ENCODE measurements at places on chromosomes 5 and 9.
A peak's percentile ranks its signal among the peaks of the same experiment; 100 is the strongest.

GRCh38 chr5:88681211-88681803 is 201.7 kb downstream of the MEF2C start:
- DNase-seq: no peak

DNA sequence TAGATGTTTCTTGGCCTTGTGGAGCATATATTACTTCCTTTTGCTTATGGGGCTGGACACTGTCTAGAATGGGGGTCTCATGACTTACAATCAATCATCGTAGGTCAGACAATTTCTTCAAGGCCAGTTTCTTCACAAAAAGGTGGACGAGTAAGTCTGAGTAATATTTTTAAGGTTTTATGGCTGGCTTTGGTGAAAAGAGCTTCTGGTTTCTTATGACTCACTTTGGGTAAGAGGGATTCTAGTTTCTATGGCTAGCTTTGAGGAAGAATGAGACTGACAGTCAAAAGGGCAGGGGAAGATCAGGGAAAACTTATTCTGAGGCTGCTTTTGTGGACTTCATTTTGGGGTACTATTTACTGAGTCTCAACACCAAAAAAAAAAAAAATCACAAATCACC is 2067.2 kb upstream of the C9orf72 start:
- DNase-seq: no peak

GRCh38 chr9:35179347-35180280 is 17.8 kb downstream of the UNC13B start:
- DNase-seq: no peak

- peak; percentile 92 for DNase-seq
Observed at GRCh38 chr5:177454397-177455035, 7.9 kb downstream of the PRR7 start.

DNA sequence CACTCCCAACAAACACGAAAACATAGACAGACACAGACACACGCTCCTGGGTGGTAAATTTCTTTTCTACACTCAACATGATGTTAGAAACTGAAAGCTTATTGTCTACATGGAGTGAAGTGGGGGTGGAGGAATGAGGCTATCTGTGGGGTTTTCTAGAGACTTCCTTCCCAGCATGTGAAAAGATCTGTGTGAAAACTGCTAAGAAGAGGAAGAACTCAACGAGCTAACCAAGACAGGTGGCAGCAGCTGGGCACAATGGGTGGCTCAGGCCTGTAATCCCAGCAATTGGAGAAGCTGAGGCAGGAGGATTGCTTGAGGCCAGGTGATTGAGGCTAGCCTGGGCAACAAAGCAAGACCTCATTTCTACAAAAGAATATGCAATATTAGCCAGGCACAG is 7.6 kb downstream of the FYB1 start:
- peak; percentile 57 for DNase-seq

- no peak for DNase-seq
Observed at GRCh38 chr5:95918421-95919006, 43.1 kb downstream of the ELL2 start.

- DNase-seq: peak; percentile 18
Observed at GRCh38 chr5:151020304-151021110, at the start of gene GPX3. GPX3 (plus strand) TSS chr5:151020591; CDS start chr5:151020655, 64 bp downstream.

GRCh38 chr9:95102001-95102433 is 215.5 kb downstream of the FANCC start:
- DNase-seq: no peak

DNA sequence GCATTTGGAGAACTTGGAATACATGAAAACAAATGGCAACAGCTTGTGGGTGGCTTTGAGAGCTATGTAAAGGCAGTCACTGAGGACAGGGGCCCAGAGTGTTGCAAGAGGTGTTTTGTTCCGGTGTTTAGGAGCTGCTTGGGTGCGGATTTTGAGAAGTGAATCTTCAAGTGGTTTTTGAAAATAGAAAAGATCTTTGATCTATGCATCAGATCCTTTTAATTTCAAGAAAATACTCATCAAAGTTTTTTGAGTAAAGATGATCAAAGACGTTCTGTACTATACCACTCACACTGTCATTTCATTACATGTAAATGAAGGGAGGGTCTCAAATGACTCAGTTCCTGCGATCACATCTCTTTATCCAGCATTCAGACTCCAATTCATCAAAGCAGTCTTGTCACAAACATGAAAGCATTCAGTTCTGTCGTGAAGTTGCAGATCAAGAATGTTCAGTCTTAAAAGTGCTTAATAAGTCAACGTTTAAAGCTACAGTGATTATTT is 112.5 kb downstream of the WDR41 start:
- DNase-seq: peak; percentile 39

DNA sequence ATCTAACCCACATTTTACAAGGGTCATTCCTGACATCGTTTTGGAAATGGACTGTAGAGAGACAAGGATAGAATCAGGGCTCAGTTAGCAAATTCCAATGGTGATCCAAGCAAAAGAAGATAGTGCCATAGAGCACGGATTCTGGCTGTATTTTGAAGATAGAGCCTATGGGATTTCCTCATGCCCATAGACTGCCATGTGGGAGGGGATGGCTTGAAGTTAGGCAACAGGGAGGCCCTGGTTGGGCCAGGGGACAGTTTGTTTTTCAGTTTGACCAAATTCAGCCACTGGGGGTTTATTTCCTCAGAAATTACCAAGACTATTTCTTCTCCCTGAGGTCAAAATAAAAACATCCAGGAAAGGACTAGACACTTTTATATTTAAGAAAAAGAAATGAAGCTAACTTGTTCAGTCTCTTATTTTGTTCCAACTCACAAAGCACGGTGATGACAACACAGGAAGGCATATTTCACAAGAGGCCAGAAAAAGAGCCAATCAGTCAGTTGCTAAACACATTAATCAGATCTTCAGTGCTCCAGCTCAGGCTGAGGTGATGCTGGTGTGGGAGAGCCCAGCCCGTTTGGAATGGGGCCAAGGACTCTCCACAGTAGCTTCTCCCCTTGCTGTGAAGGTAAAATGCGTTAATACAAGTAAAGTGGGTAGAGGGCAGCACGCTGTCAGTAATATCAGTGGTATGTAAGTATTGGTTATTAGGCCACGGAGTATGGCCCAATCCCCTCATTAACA is 4.4 kb upstream of the DCTN4 start:
- no peak for DNase-seq

DNA sequence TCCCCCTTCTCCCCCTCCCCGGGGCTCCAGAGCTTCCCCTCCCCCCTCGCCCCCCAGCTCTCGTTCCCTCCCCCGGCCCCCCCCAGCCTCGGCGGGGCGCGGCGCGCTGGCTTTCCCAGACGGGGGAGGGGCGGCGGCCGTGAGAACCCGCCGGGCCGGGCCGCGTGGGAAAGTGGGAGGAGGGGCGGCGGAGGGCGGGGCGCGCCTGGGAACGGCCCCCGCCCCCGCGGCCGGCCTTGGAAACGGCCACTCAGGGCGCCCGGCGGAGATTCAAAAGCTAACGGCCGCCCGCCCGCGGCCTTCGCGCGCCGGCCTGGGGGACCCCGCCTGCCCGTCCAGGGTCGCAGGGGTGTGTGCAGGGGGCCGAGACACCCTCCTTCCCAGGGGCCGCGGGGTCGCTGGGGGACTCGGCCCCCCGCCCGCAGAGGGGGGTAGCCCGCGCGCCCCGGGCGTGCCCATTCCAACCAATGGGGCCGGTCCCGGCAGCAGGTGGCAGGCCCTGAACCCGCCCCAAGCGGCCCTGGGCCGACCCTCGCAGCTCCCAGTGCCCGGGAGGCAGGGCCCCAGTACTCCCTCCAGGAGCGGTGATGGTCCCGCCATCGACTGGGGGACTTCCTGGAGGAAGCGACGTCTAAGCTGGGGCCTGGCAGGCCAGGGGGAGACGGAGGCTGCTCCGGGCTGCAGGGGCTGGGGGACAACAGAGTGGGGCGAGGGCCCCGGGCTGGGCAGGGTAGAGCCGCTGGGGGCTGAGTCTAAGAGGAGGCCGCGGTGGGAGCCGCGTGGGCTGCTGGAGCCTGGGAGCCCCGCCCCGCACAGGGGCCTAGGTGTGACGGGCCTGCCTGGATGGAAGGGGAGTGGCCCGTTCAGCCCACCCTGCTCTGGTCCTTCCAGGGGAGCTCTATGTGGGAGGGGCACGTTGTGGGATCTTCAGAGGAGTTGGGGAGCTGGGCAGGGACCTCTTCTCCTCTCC is 14.2 kb upstream of the NRARP start:
- no peak for DNase-seq

GRCh38 chr9:113677057-113677456 is 199.1 kb upstream of the ZNF618 start:
- DNase-seq: no peak

- DNase-seq: no peak
Observed at GRCh38 chr5:166428264-166428803, 1863.1 kb upstream of the WWC1 start.
